MM.1S (cell line): ENCODE measurements at places on chromosomes 6 and 20.

DNA sequence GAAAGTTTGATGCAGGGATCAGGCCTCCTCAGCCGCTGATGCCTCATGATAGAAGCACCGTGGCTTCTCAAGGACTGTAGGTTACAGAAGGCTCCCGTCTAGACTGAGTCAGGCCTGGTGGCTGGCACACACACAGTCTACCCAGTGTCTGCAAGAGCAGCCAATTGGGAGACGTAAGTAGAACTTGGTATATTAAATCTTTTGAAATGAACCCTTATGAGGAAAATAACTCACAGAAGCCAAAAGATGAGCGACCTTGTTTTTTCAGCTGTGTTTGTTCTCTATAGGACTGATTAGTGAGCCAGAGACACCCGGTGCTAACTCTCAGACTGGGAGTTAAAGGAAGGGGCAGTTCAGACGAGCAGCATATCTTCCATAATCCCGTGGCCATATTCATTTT lies 5.9 kb upstream of the PDE10A start:
- DNase-seq = no peak

GRCh38 chr20:1894471-1894950 lies 696 bp upstream of the SIRPA start:
- peak; percentile 58 for DNase-seq

DNA sequence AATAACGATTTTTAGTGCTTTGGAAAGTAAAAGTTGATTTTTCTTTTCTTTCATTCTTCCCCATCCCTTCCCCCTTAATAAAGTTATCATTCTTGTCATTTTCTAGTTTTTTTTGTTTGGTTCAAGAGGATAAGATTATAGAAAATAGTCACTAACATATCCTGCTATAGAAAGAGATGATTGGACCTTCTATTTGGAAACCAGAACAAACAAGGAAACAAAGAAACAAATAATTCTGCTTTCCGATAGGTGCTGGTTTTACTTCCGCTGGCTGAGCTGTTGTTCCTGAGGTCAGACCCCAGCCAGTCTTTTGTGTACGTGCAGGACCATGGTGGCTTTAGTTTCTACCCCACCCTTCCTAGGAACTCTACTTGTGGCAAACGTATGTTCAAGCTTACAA lies at the start of gene CDH26:
Gene CDH26, plus strand, starts transcription at position 301 of the 400 bp plus-strand sequence. CDS start 304 bp downstream, outside the sequence.
- DNase-seq = no peak

- DNase-seq = no peak
Observed at GRCh38 chr6:97626671-97627441, 343.8 kb upstream of the MMS22L start.

- DNase-seq = peak; percentile 38
Observed at GRCh38 chr6:32700391-32701040, 34.1 kb upstream of the HLA-DQB1 start.

- DNase-seq = no peak
Observed at GRCh38 chr20:54148947-54149764, 24.6 kb downstream of the CYP24A1 start.

- DNase-seq = no peak
Observed at GRCh38 chr6:55729665-55730064, 145.7 kb downstream of the BMP5 start.

GRCh38 chr6:46170357-46171289 lies at the start of gene ENPP5:
Gene ENPP5 (minus strand): TSS chr6:46170980. CDS start chr6:46168262, 2,718 bp downstream.
- peak; percentile 88 for DNase-seq

DNA sequence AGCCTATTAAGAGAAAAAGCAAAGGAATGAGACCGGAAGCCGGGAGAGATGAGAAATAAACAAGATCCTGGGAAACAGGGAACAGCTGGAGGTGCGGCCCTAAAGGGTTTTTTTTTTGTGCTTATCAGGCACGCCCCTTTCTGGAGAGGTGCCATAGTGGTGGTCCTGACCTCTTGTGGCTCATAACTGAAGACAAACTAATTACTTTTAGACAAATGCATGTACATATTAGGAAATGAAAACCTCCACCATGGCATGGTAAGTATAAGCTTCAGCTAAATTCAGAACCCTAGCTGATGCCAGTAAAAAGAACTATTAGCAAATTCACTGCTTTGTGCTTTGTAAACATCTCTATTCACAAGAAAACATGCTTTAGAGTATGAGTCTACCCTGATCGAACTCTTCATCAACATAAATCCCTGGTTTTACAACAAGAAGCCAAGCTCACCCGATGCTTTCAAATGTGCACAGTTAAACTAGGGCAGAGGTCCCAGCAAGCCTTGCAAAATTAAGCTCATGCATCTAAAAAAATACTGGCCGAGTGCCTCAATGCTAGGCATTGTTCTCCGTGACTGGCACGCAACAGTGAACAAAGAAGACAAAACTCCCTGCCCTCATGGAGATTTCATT lies 96.4 kb upstream of the MRPS10 start:
- no peak for DNase-seq

- DNase-seq = no peak
Observed at GRCh38 chr6:25434921-25435320, 155.7 kb downstream of the CARMIL1 start.

DNA sequence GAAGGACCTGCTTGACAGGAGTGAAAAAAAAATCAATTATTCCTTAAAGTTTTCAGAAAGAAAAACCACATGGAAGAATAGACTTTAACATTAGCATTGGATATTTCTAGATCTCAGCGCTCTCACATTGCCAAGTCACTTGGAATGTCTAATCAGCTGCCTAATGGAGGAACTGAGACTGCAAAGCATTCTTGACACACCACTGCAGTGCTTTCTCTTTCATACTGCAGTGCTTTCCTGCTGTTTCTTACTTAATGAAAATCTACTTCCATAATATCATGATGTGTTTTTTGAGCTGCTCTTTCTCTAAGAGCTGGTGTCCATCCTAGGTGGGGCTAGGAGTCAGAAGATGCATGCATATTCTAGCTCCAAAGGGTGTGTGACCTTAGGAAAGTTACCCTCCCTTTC lies 20.4 kb upstream of the MCM3 start:
- DNase-seq = peak; percentile 51

- no peak for DNase-seq
Observed at GRCh38 chr20:36812594-36813463, 39.3 kb upstream of the DSN1 start.

GRCh38 chr6:146029573-146030184 lies 817 bp downstream of the GRM1 start:
- no peak for DNase-seq

- no peak for DNase-seq
Observed at GRCh38 chr6:26149240-26149639, 62.0 kb downstream of the HFE start.

- no peak for DNase-seq
Observed at GRCh38 chr6:72424476-72424875, 197.4 kb upstream of the KCNQ5 start.

- no peak for DNase-seq
Observed at GRCh38 chr20:17491041-17491440, 40.1 kb downstream of the BFSP1 start.

GRCh38 chr6:159079367-159079766 lies 34.6 kb upstream of the TAGAP start:
- no peak for DNase-seq

GRCh38 chr6:53999088-53999755 lies 112.0 kb upstream of the MLIP start:
- no peak for DNase-seq

GRCh38 chr6:22145376-22145775 lies 151.5 kb downstream of the PRL start:
- DNase-seq = no peak

DNA sequence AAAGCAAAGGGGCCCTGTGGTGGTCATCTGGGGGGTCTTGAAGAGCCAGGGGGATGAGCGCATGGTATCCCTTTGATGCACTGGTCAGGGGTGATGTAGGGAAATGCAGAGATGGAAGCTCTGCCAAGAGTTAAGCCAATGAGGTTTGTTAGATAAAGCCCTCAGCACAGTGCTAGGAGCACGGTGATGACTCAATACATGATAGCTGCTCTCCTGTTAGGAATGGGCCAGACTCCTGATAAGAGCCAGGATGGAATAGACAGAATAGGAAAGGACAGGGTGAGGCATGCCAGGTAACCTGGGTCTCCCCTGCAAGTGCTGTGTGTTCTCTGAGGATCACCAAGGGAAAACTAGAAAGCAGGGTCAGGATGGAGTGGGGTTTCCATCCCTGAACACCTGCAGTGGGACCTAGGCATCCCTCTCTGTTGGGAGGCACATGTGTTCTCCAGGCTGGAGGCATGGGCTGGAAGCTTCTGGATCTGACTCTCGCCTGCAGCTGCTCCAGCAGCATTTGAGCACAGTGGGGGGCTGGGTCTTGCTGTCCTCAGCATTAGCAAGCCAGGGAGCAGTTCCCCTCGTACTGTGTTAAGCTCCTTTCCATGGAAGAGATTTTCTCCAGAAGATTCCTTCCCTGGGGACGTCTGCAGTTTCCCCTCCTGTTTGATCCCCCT lies 71.8 kb upstream of the TIAM2 start:
- no peak for DNase-seq

DNA sequence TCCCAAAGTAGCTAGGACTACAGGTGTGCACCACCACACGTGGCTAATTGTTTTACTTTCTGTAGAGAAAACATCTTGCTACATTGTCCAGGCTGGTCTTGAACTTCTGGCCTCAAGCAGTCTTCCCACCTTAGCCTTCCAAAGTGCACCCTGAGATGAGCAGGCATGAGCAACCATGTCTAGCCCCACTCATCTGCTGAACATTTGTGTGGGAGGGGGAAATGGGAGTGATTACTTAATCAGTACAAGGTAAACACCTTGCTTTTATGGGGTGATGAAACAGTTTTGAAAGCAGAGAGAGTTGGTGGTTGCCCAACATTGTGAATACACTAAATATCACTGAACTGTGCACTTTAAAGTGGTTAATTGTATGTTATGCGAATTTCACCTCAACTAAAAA lies 5.3 kb downstream of the APMAP start:
- no peak for DNase-seq

- DNase-seq = no peak
Observed at GRCh38 chr20:43558412-43559146, at the start of gene SGK2. Gene SGK2 (plus strand): TSS chr20:43559027. CDS start chr20:43566496, 7,469 bp downstream.

- DNase-seq = peak; percentile 84
Observed at GRCh38 chr6:44219053-44219814, 2.5 kb downstream of the MYMX start.

DNA sequence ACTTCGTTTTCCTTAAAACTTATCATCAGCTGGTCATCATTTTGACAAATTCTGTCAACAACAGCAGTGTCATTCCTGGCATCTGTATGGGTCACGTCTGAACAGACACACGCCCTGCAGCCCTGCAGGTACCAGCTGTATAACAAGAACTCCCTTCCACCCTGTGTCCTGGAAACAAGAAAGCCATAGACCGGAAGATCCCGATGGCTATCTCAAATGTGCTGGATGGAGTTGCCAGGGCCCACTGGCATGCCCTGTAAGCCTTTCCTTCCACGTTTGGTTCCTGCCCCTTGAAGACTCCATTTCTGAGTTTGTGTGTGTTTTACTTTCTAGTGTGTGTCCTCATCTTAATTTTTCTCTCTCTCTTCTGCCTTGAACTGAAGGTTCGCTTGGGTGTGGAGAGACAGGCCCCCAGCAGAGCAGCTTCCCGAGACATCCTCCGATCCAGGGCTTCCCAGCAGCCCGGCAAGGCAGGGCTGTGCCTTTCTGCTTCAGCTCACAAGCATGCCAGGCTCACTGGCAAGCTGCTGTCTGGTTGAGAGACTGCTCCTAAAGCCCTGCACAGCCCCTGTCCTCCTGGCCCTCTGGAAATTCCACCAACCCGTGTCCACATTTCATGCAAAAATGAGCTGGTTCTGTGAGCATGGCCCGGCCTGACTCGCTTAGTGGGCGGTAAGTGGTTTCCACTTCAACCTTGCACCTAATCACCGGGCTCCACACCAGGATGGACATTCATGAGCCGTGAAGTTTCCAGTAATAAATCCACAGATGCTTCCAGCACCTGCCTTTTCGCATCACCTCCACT lies 8.7 kb downstream of the GFRA4 start:
- no peak for DNase-seq

DNA sequence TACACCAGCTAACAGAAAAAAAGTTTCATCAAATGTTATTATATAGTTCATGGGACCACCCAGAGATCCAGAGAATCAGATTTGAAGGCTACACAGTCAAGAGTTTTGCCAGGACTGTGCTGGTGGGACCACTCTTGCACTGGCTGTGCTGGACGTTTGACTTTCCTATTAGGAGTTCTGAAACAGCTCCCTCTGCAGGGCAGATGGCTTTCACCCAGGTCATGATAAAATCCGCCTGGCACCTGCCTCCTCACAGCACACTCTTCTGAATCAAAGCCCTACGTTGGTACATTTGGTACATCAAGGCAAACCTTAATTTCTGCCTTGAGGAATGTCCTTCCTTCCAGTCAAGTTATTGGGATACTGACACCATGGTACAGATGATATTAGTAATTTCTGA lies 302.1 kb downstream of the ZNF217 start:
- DNase-seq = no peak

DNA sequence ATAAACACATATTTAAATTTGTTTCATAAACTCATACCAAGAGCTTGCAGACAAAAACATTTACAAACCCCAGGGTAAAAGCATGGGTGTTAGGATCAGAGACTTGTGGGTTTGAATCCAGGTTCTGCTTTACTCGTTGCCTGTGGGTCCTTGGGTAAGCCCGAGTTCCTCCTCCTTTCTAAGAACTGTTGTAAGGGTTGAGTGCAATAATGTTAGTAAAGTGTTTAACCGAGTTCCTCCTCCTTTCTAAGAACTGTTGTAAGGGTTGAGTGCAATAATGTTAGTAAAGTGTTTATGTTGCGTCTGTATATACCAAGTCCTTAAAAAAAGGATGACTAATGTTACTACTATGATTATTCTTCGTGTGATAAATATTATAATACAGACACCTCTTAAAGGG lies 18.7 kb downstream of the CCDC170 start:
- DNase-seq = no peak

- DNase-seq = no peak
Observed at GRCh38 chr6:51805517-51805916, 281.9 kb downstream of the PKHD1 start.

GRCh38 chr6:125314009-125314581 lies 12.3 kb upstream of the HDDC2 start:
- DNase-seq = peak; percentile 63

DNA sequence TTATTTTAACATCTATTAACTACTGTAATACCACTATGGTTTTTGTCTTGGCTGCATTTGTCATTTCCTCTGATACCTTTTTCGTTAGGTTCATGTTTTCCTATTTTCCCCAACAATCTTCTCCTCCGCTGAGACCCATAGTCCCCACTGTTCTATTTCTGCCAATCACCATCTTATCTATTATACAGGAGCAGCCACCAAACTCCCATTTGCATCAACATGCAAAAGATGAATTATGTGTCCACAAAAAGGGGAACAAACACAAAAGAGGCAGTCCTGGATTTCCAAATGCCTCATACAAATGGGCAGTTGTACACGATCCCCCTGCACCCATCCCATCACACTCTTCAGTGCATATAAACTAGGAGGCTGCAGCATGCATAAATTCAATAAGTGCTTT lies 121.7 kb upstream of the MYLIP start:
- no peak for DNase-seq

DNA sequence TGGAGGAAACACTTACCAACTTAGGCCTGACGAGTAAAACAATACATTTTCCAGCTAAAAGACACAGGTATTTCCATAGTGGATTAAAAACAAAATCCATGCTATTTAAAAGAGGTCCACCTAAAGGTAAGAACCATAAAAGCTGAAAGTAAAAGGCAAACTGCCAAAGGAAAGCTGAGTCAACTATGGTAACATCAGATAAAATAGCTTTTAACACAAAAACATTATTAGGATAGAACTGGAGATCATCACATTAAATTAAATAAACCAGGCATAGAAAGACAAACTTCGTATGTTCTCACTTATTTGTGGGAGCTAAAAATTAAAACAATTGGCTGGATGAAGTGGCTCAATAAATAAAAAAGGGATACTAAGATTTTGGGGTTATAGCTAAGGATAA lies 166.8 kb upstream of the SLC22A16 start:
- DNase-seq = no peak
